Activated CD4-positive, alpha-beta memory T cell treated with anti-CD3 and anti-CD28 coated beads, Interleukin-2, amount 10 ng/mL, durations not matched to agents 7 days and 5 days (primary cell): ENCODE measurements at places on chromosomes 12 and 14. TPM values are rescaled to one million over a fixed set of nuclear protein-coding genes. Genes with fewer than 3 reads are reported as not detected.

Gene VTI1B
- 73.3 TPM for total RNA-seq

Gene FGF6
- not detected for total RNA-seq

Gene PIK3C2G
- not detected for total RNA-seq

Gene GPR84
- total RNA-seq = 0.25 TPM

Gene TSPAN8
- total RNA-seq = not detected

Gene ARHGAP9
- total RNA-seq = 171 TPM

Gene KLHL33
- 0.05 TPM for total RNA-seq

DNA sequence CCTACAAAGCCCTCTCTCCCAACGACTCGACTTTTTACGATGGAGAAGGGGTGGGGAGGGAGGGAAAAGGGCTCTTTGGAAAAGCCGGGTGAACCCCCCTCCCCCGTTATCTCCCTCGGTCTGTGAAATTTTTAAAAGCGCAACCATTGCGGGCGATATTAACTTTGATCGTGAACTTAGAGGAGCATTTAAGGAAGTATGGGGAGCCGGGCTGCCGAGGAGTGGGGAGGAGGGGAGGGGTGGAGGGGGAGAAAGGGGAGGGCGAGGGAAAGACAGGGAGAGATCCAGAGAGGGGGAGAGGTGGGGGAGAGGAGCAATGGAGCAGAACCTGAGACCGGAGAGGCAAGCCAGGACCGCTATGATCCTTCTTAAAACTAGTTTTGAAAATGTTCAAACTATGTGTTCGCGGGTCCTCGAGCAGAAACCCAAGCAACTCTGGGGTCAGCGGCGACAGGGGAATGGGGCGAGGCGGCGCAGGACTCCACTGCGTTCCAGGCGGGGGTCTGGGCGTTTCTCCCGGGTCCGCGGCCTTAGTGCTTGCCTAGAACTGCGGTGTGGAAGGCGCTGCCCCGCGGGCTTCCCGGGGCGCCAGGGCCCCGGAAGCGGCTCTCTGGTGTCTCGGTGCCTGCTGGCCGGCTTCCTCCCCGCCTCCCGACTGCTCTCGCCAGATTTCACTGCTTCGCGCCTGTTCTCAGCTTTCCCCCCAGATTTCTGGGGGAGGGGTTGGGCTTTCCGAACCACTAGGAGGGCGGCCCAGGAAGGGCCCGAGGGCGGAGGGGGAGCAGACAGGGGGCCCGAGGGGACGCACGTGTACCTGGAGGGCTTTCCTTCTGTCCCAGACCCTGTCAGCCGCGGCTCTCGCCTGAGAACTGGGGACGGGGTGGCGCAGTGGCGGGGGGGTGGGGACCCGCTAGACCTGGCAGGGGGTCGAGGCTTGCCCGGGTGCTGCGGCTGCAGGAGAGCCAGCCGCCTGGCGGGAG lies at the start of gene HOTAIR:
HOTAIR (minus strand) TSS at position 871 of the 980 bp plus-strand sequence.
- H3K27me3 ChIP-seq = peaks cover 91% of the 10 kb centered on the region
- peaks cover 12% of the 10 kb centered on the region for H3K36me3 ChIP-seq
- peaks cover 10% of the 10 kb centered on the region for H3K4me1 ChIP-seq
- peak within 1 kb of the TSS; percentile 27 for H3K4me3 ChIP-seq
- H3K27ac ChIP-seq = peak within 1 kb of the TSS; percentile 68

GRCh38 chr12:46562625-46563225 lies 190.2 kb upstream of the SLC38A2 start:
- H3K27me3 ChIP-seq = no peaks in the 10 kb centered on the region
- no peak for DNase-seq
- H3K4me1 ChIP-seq = peaks cover 8% of the 10 kb centered on the region
- H3K27ac ChIP-seq = no peak overlapping the region

DNA sequence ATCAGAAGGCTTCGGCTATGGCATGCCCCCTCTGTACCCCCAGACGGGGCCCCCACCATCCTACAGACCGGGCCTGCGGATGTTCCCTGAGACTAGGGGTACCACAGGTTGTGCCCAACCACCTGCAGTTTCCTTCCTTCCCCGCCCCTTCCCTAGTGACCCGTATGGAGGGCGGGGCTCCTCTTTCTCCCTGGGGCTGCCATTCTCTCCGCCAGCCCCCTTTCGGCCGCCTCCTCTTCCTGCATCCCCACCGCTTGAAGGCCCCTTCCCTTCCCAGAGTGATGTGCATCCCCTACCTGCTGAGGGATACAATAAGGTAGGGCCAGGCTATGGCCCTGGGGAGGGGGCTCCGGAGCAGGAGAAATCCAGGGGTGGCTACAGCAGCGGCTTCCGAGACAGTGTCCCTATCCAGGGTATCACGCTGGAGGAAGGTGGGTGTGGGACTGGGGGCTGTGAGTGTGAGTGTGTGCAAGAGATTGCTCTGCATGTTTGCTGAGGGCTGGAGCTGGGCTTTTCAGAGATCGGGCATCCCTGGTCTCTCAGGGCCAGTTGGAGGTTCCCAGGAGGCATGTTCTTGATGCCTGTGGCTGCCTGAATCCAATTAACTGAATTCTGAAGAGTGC lies 8.6 kb downstream of the NFATC4 start:
- H3K27ac ChIP-seq = no peak overlapping the region
- H3K36me3 ChIP-seq = no peaks in the 10 kb centered on the region
- DNase-seq = no peak
- H3K4me1 ChIP-seq = peaks cover 4% of the 10 kb centered on the region
- H3K4me3 ChIP-seq = no peak overlapping the region
- H3K27me3 ChIP-seq = peaks cover 7% of the 10 kb centered on the region

DNA sequence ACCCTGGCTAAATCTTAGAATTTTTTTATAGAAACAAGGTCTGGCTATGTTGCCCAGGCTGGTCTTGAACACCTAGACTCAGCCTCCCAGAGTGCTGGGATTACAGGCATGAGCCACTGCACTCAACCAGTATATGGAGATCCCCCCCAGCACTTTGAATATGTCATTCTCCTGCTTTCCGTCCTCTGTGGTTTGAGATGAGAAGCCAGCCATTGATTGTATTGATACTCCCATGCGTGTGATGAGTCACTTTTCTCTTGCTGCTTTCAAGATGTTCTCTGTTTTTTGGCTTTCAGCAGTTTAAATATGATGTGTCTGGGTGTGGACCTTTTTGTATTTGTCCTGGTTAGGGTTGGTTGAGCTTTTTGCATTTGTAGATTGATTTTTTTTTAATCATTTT lies 75.2 kb upstream of the DNM1L start:
- H3K27me3 ChIP-seq = peaks cover 1% of the 10 kb centered on the region
- DNase-seq = peak; percentile 43
- H3K4me3 ChIP-seq = no peak overlapping the region
- no peaks in the 10 kb centered on the region for H3K36me3 ChIP-seq

DNA sequence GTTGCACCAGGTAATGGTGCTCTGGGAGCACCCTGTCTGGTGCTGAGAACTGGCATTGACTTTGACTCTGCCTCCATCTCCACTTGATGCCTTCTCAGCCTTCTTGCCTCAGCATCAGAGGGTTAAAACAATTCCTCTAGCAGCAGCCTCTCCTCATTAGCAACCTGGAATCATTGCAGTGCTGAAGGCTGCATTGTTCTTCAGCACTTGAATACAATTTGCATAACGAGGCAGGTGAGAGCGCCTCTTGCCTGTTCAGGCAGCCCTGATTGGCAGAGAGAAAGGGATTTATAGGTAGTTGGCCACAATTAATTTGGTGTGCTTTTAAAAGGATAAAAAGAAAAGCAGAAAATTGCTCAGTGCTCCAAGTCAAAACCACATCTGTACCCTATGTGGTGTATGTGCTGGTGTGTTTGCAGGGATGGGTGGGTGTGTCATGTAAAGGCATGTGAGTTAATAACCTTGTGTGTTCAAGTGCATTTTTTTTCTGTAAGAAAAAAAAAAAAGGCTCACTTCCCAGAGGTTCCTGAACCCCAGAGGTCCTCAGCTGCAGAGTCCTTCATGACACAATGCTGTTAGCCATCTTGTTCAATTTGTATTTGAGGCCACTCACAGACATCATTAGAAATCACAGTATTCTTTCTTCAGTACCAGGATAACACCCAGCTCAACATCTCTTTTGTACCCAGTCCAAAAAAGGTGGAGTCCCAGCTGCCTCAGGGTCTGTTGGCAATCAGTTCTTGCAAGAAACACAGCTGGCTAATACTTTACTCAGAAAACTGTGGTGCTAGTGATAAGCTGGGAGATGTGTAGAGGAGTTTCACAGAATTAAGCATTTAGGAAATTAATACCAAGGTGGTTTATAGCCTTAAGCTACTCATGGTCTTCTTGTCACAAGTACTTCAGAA lies 385.6 kb downstream of the GRIN2B start:
- H3K4me3 ChIP-seq = no peak overlapping the region
- H3K4me1 ChIP-seq = peaks cover 12% of the 10 kb centered on the region
- H3K36me3 ChIP-seq = no peaks in the 10 kb centered on the region
- DNase-seq = no peak
- H3K27me3 ChIP-seq = no peaks in the 10 kb centered on the region
- H3K27ac ChIP-seq = no peak overlapping the region

- no peak for DNase-seq
- no peak overlapping the region for H3K4me3 ChIP-seq
- H3K27ac ChIP-seq = no peak overlapping the region
- no peaks in the 10 kb centered on the region for H3K4me1 ChIP-seq
These were observed 14.6 kb upstream of the DENND5B start for GRCh38 chr12:31605531-31605930.

DNA sequence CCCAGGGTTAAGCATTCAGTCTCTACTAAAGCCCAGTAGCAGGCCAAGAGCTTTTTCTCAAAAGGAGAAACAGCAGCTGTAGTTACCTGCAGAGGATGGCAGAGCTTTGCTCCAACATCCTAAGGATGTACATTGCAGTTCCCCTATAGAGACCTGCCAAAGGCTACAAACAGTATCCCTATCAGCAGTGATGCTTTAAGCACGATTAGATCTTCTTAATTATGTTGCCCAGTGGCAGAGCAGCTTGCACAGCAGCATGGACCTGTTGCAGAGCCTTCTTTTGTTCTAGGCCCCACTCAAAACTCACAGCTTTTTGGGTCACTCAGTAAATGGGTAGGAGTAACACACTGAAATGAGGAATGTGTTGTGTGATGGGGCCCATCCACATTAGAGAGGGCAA lies 46.4 kb upstream of the CRY1 start:
- H3K4me1 ChIP-seq = no peaks in the 10 kb centered on the region
- no peak overlapping the region for H3K4me3 ChIP-seq
- no peak for DNase-seq
- no peaks in the 10 kb centered on the region for H3K36me3 ChIP-seq

DNA sequence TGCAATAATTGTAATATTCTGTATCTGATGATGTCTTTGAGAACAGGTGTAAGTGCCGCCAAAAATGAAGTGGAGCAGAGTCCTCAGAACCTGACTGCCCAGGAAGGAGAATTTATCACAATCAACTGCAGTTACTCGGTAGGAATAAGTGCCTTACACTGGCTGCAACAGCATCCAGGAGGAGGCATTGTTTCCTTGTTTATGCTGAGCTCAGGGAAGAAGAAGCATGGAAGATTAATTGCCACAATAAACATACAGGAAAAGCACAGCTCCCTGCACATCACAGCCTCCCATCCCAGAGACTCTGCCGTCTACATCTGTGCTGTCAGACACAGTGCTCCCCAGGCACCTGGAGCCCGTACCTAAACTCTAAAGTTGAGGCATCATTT lies 268.7 kb downstream of the DAD1 start:
- no peaks in the 10 kb centered on the region for H3K27me3 ChIP-seq
- no peaks in the 10 kb centered on the region for H3K36me3 ChIP-seq
- peak overlapping the region; percentile 75 for H3K27ac ChIP-seq
- H3K4me1 ChIP-seq = no peaks in the 10 kb centered on the region
